ENCODE measurements at places on chromosomes 5 and 9. TPM values are rescaled to one million over a fixed set of nuclear protein-coding genes. Genes with fewer than 3 reads are reported as not detected.

C1QTNF2 gene
- 0.11 TPM for total RNA-seq

LECT2 gene
- total RNA-seq, result not detected

PCDHA3 gene
- 0.18 TPM for total RNA-seq

C5orf34 gene
- total RNA-seq, result 4.2 TPM

ANKRD18B gene
- total RNA-seq, result 3.9 TPM

IL13 gene
- total RNA-seq, result not detected

ADGRV1 gene
- total RNA-seq, result 0.04 TPM

FABP6 gene
- not detected for total RNA-seq

IL3 gene
- total RNA-seq, result not detected

ROPN1L gene
- total RNA-seq, result 0.42 TPM

PSD2 gene
- not detected for total RNA-seq

SMIM33 gene
- total RNA-seq, result not detected

SOHLH1 gene
- not detected for total RNA-seq

PRLR gene
- total RNA-seq, result not detected

CARTPT gene
- not detected for total RNA-seq

TSTD2 gene
- 10.0 TPM for total RNA-seq

IRX1 gene
- not detected for total RNA-seq

SPINK13 gene
- not detected for total RNA-seq

PCDHAC2 gene
- total RNA-seq, result 2.5 TPM

CACNA1B gene
- total RNA-seq, result 0.07 TPM

SLC6A18 gene
- not detected for total RNA-seq

PCDHB12 gene
- total RNA-seq, result 0.33 TPM

SSNA1 gene
- total RNA-seq, result 107 TPM

PCDHGA11 gene
- total RNA-seq, result 8.7 TPM

SLC12A2 gene
- 60.0 TPM for total RNA-seq

SAPCD2 gene
- total RNA-seq, result 31.1 TPM

HARS2 gene
- 26.9 TPM for total RNA-seq

CRHBP gene
- total RNA-seq, result not detected

PCDHA8 gene
- total RNA-seq, result 0.04 TPM

FBP2 gene
- total RNA-seq, result not detected

All from pulmonary artery endothelial cell (primary cell).